ENCODE measurements at places on chromosomes 4 and X. TPM values are rescaled to one million over a fixed set of nuclear protein-coding genes. Genes with fewer than 3 reads are reported as not detected.

The ANK2 gene
- 2.2 TPM for total RNA-seq

The TLR6 gene
- 1.9 TPM for total RNA-seq

The MAGEA4 gene
- total RNA-seq = not detected

The RHOXF1 gene
- total RNA-seq = not detected

The MAGEA9B gene
- not detected for total RNA-seq

The GUCY1B1 gene
- 6.7 TPM for total RNA-seq

The H2BW2 gene
- total RNA-seq = not detected

The NPY1R gene
- 12.8 TPM for total RNA-seq

The BEND2 gene
- total RNA-seq = not detected

The CAPN6 gene
- 0.23 TPM for total RNA-seq

The PCDH19 gene
- total RNA-seq = not detected

The ITGB1BP2 gene
- 3.3 TPM for total RNA-seq

The MAGEA10 gene
- not detected for total RNA-seq

The CLDN34 gene
- not detected for total RNA-seq

The CLNK gene
- total RNA-seq = under 0.01 TPM

The ZXDA gene
- 3.3 TPM for total RNA-seq

The SCML2 gene
- total RNA-seq = 7.2 TPM

The TEX13D gene
- total RNA-seq = not detected

The ADGRG4 gene
- total RNA-seq = not detected

The BMP15 gene
- total RNA-seq = not detected

The EVC gene
- total RNA-seq = 4.9 TPM

The IRF2 gene
- total RNA-seq = 24.4 TPM

The ZNF280C gene
- 1.3 TPM for total RNA-seq

The GABRQ gene
- not detected for total RNA-seq

The MORC4 gene
- 5.8 TPM for total RNA-seq

The TLR7 gene
- total RNA-seq = 0.17 TPM

The DCUN1D4 gene
- total RNA-seq = 27.7 TPM

The ATP1B4 gene
- not detected for total RNA-seq

The MXD4 gene
- total RNA-seq = 19.6 TPM

The CDX4 gene
- not detected for total RNA-seq

The PARM1 gene
- total RNA-seq = 2.2 TPM

The SPARCL1 gene
- 1.9 TPM for total RNA-seq

The PRR27 gene
- not detected for total RNA-seq

The NPY2R gene
- total RNA-seq = not detected

The FBXW7 gene
- 22.9 TPM for total RNA-seq

The SPACA5 gene
- not detected for total RNA-seq

The CHRNA9 gene
- total RNA-seq = not detected

The SERPINA7 gene
- 325 TPM for total RNA-seq

The XG gene
- total RNA-seq = not detected

The ARSD gene
- total RNA-seq = 42.4 TPM

The SPATA4 gene
- not detected for total RNA-seq

The SPANXA1 gene
- total RNA-seq = not detected

The DNAAF6 gene
- total RNA-seq = not detected

The ANKRD50 gene
- 16.7 TPM for total RNA-seq
